ENCODE measurements at places on chromosomes 6 and 20.

DNA sequence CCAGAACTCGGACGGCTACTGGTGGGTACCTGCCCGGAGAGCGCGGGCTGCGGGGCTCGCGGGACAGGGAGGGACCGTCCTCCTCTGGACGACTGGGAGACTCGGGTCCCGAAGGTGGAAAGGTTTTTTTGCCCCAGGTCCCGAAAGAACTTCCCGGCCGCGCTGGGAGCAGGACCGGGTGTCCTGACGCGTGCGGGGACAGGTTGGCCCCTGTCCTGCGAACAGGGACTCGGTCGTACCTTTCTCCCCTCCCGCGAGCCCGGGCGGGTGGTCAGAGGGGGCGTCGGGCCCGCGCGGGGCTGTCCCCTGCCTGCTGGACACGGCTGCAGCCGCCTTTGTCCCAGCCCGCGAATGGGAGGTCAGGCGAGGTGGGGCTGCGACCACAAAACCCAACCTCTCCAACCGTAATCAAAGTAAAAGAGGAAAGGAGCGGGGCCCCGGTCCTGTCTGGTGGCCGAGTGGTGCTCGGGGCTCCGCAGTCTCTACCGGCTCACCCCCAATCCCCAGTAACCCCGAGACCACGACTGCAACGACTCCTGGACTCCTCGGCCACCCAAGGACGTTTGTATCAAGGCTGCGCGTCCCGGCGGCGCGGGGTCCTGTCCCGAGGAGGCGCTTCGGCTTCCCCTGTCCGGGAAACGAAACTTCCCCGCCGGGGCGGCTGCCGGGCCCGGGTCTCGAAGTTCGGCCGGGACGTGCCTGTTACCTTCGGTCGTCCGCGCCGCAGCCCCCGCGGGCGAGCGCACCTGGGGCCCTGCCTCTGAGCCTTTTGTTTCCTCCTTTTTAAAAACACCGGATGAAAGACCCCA is 798 bp downstream of the DSP start:
- no peak for DNase-seq

GRCh38 chr6:96913621-96914020 is 10.9 kb upstream of the KLHL32 start:
- no peak for DNase-seq

DNA sequence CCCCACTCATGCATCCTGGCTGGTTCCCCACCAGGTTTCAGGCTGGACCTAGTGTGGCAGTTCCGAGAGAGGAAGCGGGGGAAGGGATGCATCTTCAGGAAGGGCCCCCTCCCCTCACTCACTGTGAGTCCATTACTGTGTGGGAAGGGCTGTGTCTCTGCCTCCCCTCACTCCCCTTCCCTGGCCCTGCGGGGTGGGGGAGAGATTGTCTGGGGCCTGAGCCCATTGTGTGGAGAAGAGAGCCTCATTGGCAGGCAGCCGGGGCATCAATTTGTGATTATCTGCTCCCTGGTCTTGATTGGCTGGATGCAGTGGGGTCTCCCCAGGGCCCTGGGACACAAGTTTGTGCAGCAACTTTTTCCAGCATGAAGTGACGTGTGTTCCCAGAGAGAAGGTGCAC is 4.1 kb upstream of the MYT1 start:
- no peak for DNase-seq

DNA sequence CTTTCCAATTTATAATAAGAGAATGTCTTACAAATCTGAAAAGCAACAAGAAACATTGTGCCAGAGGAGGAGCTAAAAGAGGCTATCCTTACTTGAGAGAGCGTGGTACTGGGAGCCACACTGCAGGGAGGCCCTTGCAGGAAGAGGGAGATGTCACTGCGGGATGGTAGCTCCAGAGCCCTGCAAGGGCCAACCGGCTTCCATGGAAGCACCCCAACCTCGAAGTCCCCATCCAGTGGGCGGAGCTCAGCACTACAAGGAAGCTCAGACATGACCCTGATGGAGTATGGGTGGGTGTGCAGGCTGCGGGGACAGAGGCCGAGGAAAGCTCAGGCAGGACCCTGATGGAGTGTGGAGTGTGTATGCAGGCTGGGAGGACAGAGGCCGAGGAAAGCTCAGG is 57.8 kb upstream of the RPS6KA2 start:
- no peak for DNase-seq

- no peak for DNase-seq
Measured at GRCh38 chr6:25417046-25417605, 138.0 kb downstream of the CARMIL1 start.

GRCh38 chr6:125031385-125031784 is 69.1 kb downstream of the RNF217 start:
- no peak for DNase-seq

GRCh38 chr6:137811916-137812553 is 55.0 kb upstream of the TNFAIP3 start:
- DNase-seq = no peak

DNA sequence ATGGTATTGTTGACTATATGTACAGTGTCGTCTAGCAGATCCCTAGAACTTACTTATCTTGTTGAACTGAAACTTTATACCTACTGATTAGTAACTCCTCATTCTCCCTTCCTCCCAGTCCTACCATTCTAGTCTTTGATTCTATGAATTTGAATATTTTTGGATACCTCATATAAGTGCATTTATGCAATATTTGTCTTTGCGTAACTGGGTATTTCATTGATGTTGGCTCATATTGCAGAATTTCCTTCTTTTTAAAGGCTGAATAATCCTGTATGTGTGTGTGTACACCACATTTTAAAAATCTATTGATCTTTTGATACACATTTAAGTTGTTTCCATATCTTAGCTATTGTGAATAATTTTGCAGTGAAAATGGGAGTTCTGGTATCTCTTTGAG is 119.9 kb downstream of the SOX4 start:
- DNase-seq = no peak

DNA sequence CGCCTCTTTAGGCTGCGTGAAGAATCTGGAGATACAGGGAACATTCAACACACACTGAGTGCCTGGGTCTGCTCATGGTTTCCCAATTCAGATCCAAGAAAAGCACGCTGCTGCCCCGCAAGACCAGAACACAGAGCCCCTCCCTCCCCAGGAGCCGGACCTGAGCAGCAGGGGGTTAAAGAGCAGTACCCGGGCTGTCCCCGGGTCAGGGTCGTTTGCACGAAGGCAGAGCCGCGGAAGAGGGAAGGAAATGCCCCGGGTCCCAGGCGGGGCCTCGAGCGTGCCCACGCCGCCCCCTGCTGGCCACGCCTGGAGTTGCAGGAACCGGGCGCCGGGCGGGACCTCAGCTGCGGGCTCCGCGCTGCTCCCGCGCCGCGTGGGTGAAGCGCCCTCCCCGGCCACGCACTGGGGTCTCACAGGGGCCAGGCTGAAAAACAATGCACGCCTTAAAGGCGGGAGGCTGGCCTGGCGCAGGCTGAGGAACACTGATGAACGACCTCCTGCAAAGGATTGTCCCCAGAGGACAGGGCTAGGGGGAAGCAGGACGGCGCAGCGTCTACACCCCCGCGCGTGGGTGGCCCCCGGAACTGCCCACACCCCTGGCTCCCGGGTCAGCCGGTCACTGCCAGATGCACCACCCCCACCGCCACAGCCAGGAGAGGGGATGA is 48.9 kb downstream of the ANKRD60 start:
- DNase-seq = no peak

GRCh38 chr20:6665161-6665560 is 102.3 kb upstream of the BMP2 start:
- DNase-seq = no peak

DNA sequence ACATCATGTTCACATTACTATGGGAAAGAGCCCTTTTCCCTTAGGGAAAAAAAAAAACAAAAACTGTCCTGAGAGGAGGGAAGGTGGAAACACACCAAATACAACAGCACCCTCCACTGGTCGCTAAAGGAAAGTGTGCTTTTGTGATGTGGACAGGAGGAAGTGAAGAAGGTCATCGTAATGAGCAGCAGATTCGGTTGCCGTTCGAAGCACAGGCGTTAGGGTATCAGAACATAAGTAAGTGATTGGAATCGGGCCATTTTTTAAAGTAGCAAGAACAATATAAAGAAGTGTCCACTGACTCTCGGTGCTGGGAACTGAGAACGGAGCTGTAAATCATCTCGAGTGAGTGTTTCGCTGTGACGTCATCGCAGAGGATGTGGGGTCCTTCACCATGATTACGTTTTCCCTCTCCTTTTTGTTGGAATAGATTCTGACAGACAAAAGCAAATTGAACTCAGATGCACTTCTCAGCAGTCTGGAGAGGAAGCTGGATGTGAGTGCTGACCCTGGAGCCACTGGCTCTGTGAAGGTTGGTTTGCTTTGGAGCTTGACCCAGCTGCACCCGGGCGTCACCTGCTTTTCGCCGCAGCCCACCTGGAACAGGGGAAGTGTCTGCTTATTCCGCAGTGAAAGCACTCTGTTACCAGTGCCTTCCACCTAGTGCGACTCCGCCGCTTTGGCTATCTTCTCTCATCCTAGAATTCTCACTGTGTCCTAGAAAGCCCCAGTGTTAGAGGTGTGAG is 203.6 kb upstream of the GMDS start:
- DNase-seq = peak; percentile 40

DNA sequence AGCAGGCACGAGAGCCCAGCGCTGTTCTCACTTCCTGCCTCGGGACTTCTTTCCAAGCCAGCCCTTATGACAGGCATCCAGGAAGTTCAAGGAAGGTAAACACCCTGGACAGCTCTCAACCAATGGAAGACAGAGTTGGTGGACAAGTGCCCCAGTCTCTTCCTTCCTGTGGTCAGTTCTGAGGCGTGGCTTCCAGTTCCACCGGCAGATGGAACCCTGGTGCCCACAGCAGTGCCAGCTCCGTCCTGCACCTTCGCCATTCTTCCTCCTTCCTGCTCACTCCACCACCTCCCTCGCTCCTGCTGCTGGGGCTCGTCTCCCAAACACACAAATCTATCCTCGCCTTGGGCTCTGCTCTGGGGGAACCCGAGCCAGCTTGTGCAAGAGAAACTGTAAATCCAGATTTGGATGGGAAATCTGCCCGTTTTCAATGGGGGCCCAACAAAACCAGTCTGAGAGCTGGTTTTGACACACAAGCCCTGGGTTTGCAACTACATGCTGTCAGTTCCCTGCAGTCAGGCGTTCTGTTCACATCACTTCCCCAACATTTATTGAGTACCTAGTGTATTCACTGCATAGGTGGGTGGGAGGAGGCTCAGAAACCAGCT is 162.7 kb downstream of the GRM4 start:
- no peak for DNase-seq

DNA sequence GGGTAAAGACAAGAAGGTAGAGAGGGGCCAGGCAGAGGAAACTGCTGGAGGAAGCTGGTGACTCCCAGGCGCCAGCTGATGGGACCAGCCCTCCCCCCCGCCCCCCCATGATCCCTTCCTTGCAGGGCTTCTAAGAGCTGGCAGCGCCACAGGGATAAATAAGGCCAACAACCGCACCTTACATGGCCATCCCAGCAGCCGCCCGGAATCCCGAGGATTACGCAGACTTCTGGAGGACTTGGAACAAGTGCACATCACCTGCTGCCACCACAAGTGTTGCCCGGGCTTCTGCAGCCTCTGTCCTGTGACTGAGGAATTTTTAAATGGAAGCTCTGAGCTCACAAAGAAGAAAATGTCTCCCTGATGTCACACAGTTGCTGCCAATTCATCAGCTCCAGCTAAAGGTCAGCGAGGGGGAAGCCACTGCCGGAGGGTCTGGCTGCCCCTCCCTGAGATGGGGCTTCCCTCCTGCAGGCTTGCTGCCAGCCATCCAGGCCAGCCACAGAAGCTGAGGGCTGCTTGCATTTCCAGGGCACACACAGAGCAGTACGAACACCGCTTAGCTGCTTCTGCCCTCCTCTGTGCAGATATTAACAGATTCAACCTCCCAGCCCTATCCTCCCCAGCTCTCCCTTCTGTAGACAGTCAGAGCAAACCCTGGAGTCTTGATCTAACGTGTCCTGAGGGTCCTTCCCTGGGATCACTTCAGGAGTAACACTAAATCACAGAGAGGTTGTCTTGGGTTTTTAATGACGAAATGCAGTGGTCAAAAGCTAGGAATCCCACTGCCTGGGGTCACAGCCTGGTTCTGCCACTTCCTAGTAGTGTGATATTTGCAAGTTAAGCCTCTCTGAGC is 38.6 kb upstream of the PIM1 start:
- peak; percentile 54 for DNase-seq

DNA sequence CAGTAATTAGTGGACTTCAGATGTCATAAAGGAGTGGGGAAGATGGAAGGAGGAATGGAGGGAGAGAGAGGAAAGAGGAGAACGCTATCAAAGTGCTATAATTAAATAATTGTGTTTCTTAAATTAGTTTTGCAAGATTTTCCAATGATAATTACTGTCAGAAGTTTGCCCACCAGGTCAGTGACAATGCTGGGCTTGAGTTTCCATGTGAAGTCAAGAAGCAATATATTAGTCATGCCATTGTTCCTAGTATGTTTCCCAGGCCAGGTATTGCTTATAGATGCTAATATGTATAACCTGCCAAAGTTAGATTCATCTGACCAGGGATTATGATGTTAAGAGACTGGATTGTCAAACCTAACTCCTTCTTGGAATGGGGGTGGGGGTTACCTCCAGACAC is 131.9 kb downstream of the GJA10 start:
- no peak for DNase-seq

GRCh38 chr20:25309395-25310267 is 61.7 kb downstream of the PYGB start:
- peak; percentile 11 for DNase-seq

Data from NCI-H2227 treated with DMSO at 0.1 percent for 48 hours (cell line).